ENCODE measurements at places on chromosomes 3 and 15.
A peak's percentile ranks its signal among the peaks of the same experiment; 100 is the strongest.

- DNase-seq: no peak
These were observed 9.5 kb downstream of the ALG3 start for GRCh38 chr3:184239221-184239620.

DNA sequence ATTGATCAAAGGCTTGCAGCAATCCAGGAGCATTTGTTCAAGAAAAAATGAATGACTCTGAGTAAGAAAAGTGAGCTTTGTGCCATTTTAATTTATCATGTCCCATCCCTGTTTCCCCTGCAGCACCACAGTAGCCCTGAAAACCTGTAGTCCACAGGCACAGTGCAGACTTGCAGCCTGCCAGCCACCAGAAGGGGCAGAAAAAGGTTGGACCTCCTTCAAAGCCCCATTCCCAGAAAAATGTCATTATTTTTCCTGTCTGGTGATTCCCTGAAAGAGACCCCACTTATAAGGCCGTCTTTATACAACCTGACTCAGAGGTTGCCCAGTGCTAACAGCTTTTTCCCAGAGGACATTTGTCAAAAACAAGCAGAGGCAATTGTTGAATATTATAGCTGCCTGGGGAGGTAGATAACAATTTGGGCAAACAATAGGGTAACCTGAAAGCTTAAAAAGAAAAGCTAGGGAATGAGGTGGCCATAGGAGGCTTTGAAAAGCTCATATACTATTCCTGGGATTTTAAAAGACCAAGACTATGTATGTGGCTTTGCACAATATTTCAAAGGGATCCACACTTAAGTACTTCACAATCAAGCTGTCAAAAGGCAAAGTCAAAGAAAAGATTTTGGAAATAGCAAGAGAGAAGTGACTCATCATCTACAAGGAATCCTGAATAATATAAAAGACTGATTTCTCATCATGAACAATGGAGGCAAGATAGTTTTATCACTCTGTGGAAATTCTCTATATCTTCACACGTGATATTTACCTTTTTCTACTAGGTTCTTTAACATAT lies 136.8 kb upstream of the PLXNA1 start:
- no peak for DNase-seq

DNA sequence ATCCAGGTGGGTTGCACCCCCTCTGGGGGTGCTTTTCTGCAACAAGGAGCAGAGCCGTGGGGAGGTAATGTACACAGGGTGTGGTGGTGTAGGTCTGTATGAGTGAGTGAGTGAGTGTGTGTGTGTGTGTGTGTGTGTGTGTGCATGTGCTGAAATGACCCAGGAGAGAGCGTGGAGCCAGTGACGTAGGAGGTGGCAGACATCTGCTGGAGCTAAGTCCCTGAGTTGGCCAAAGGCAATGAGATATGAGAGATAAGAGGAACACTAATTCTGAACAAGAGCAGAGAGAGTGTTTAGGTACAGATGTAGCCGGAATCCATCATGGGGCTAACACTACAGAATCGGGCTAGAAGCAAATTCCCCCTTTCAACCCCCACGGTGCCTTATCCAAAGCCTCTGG lies 27.6 kb downstream of the BDH1 start:
- DNase-seq: no peak

DNA sequence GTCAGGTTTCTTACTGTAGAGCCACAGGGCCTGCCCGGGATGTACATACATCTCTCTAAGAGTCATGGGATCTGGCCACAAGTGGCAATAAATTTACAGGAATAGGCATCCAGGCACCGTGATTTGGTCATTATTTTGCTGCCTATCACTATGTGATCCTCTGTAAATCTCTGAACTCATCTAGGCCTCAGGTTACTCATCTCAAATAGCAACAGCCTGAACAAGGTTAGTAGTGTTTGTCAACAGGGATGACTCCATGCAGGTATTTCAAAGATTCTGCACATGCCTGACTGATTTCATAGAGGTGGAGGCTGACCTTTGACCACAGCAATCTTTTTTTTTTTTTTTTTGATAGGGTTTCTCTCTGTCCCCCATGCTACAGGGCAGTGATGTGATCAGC lies 88.8 kb upstream of the TBL1XR1 start:
- DNase-seq: no peak

- no peak for DNase-seq
These were observed 405.6 kb downstream of the MAGI1 start for GRCh38 chr3:65633018-65633638.

- DNase-seq: no peak
These were observed 110.6 kb upstream of the TSPAN3 start for GRCh38 chr15:77181305-77182074.

GRCh38 chr15:27427276-27427675 lies 456.3 kb downstream of the GABRG3 start:
- DNase-seq: no peak

- DNase-seq: peak; percentile 58
These were observed 87.2 kb upstream of the XCR1 start for GRCh38 chr3:46114323-46114988.

DNA sequence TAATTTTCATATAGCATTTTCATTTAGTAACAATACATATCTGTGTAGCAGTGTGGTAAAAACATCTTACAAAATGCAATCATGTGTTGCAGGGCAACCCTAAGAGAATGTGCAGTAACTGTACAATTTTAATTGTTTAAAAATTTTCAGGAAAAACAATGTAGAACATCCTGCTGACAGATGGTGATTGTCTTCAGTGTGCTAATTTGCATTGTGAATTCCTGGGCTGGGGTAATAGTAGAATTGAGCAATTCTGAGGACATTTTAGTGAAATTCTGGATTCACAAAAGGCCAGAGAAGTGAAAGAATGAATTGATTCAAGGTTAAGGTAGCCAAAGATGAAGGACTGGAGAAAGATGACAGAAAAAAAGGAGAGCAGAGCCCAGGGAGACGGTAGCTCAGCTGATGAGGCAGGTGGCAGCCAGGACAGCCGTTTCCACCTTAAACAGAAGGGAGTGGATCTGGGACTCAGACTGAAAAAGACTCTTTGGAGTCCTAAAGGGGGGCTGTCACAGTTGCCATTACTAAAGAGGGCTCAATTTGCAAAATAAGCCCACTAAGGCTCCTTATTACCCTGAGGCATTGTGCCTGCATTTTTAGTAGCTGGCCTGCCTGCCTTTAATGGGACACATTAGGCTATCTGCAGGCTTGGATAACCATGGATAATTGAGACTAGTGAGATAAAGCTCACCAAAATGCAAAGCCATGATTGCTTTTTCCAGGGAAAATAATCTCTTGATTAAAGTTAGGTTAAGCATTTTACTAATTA lies 8.6 kb downstream of the MAP3K13 start:
- no peak for DNase-seq

DNA sequence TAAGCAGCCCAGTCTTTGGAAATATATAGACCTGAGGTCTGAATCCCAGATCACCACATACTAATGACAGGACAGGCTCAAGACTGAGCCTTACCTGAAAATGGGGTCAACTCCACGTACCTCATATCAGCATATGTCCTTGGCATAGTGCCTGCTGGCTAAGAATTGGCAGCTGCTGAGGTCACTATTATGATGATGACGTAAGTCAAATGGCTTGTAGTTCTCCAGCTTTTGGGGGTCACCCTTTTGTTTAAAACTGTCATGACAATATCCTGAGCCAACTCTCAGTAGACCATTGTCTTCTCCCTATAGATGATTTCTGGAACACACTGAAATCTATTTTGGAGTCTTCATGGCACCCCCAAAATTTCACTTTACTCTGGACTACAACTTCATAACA lies 16.8 kb upstream of the CADPS start:
- DNase-seq: no peak

DNA sequence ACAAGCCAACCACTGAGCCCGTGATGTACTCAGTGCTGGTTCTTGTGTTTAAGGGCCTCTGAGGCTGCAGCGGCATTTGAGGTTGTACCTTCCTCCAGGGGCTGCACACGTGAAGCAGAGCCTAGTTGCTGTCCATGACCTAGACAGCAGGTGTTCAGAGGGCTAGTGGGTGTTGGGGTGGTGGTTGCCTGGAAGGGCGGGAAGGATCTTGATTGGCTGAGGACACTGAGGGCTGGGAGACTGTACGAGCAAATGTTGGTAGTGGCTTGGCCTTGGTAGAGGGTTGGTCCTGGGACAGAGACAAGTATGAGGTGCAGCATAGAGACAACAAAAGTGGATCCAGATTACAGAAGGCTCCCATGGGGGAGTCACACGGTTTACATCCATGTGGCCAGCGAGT lies 17.0 kb upstream of the HES1 start:
- no peak for DNase-seq

DNA sequence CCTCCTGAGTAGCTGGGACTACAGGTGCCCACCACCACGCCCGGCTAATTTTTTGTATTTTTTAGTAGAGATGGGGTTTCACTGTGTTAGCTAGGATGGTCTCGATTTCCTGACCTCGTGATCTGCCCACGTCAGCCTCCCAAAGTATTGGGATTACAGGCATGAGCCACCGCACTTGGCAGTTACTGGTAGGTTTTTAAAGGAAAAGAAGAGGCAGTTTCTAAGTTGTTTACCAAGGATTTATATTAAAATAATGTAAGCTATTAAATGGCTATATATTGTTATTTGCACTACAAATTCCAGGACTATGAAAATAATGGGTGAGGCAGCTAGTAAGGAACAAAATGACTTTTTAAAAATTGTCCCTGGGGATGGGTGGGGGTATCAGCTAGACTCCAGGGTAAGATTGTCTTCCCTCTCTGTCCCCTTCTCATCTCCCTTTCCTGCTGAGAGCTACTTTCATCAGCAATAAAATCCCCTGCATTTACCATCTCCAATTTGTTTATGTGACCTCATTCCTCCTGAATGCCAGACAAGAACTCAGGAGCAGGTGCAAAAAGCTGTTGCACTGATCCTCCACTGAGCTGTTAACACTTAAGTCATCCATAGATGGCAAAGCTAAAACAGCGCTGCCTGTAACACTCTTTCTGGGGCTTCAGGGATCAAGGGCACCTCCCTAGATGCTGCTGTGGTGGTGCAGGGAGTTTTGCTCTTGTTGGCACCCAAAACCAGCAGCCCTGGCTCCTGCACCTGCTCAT lies 165.2 kb downstream of the ZPLD1 start:
- DNase-seq: no peak

GRCh38 chr3:73796382-73796781 lies 171.6 kb upstream of the PDZRN3 start:
- no peak for DNase-seq

- DNase-seq: no peak
These were observed 646.6 kb downstream of the NTRK3 start for GRCh38 chr15:87609894-87610293.

- no peak for DNase-seq
These were observed 175.0 kb upstream of the PFN2 start for GRCh38 chr3:150145659-150146058.

DNA sequence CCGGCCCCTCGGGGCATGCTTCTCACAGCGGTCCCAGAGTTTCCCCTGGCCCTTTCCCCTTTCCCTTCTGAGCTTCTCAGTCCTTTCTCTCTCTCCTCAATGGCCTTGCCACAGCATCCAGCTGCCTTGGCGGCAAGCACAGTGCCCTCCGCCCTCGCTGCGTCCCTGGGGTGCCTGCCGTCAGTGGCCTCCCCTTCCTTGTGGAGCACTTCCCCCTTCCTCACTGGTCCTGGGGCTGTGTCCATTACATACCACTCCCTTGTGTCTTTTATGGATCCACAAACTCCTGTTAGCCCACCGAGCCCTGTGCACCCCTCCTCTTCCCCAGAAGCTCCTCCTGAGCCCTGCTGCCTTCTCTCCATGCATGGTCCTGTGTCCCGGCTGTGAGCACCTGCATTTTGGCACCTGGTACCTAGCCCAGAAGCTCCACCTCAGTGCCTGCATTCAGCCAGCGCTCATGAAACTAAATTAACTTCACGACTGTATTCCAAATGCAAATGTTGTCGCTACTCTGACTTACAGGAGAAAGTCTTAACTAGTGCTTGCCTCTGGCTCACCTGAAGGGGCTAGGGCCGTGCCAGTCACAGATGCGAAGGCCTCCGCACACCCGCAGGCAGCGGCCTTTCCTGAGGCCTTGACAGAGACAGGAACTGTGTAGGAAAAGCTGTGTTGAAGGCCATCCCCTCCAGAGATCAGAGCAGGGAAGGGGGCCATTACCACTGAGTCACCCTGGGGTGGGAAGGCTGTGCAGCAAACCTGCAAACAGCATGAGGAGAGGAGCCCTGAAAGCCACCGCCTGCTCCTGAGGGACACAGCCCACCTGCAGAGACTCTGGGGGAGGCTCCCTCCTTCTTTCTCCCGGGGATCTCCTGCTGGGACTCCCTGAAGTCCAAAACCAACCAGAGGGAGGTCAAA lies 19.1 kb upstream of the KLF13 start:
- no peak for DNase-seq

DNA sequence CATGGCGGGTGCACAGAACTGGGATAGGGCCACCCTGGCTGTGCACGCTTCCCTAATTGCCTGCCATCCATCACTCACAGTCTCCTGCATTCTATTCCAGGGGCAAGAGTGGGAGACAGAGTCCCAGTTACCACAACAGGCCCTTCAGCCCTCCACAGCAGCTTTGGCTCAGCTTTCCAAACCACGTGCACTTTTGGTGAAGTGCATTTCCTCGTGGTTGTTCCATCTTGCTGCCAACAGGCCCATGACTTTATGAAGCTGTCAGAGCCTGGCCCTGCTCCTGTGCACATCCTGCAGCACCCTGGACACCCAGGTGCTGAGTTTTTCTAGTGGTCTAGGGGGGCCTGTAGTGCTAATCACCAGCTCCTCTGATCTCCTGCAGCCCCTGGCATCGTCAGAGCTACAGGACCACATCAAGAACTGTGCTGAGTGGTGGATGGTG lies 110.2 kb downstream of the ADCY5 start:
- no peak for DNase-seq

DNA sequence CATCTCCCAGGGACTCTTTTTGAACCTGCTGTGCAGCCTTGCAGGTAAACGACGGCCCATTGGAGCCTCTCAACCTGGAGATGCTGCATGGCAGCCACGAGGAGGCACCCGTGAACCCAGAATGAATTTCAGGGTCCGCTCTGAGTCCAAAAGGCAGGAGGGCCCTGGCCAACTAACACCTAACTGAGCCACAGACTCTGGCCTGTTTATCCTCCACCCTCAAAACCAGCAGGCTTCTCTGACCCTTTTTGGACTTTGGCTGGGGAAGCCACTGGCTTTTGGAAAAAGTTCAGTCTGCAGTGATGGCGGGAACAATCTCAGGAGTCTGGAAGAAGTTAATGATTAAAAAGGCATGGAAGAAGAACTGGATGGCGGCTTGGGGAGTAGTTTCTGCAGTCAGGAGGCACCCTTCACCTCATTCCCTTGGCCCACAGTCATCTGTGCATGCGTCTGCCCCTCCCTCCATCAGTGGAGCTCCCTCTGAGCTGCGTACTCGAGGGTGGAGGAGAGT lies 4.1 kb downstream of the PXYLP1 start:
- DNase-seq: no peak

- DNase-seq: no peak
These were observed 208.1 kb downstream of the SV2B start for GRCh38 chr15:91308199-91308598.

DNA sequence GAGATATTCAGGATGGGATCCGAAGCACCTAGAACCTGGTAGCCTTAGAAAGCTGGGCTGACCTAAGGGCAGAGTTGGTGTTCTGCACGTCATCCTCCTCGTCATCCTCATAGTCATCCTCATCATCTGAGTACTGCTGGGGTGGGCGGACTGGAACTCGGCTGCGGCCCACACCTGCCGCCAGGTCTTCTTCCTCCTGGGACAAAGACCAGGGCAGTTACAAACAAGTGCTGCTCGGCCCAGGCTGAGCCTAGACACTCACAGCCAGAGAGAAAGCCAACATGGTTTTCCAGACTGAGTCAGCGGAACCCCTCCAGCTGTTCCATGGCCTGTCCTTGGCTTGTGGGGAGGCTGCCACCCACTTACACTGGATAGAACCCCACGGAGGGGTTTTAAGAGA lies 40.5 kb downstream of the SEMA3G start:
- DNase-seq: no peak

- no peak for DNase-seq
These were observed 42.9 kb downstream of the ARNT2 start for GRCh38 chr15:80447077-80447476.

Measured in GM04503 (cell line).